Upper lobe of right lung (tissue), 1 donor: ENCODE measurements at places on chromosomes 2 and 18. TPM values are rescaled to one million over a fixed set of nuclear protein-coding genes. Genes with fewer than 3 reads are reported as not detected.

GRCh38 chr2:225002039-225002655 is 40.1 kb downstream of the DOCK10 start:
- H3K4me3 ChIP-seq = no peak overlapping the region
- H3K27me3 ChIP-seq = no peaks in the 10 kb centered on the region
- no peak for DNase-seq
- H3K27ac ChIP-seq = no peak overlapping the region
- no peaks in the 10 kb centered on the region for H3K4me1 ChIP-seq
- H3K36me3 ChIP-seq = no peaks in the 10 kb centered on the region

The ANKRD29 gene
- 72.0 TPM for total RNA-seq

DNA sequence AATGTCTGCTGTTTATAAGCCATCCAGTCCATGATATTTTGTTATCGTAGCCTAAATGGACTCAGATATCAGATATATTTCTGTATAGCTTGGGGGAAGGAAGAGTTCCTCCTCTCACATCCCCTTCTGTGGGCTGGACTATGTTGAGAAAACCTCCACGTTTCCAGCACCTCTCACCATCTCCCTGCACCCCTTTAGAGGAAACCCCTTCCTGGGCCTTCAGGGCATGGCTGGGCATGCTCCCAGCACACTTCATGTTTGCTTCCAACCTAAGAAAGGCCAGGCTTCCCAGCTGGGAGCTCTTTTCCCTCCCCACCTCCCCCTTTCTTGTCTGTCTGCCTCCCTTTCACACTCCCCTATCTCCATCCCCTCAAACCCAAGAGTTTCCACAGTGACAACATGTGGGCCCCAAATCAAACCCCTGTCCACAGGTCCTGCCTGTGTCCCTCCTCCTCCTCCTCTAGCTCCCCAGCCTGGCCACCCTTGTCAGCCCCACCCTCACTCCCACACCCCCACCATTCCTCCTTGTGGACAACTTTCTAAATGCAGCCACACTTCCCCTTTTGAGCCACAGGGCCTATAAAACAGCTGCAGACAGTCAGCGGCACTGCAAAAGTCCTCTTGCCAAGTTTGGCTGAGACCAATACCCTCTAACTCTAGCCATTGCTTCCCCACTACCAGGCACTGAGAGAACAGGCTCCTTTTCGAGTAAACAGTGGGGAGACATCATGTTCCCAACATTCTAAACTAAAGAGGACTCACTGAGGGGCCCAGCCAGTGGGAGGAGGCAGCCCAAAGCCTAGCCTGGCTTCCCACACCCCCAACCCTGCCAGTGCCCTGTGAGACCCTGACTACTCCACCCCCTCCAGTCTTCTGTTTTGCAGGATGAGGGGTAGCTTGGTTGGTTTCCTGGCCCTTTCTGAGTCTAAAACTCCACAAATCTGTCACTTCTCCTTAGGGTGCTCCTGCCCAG is 120.5 kb downstream of the ZFP36L2 start:
- no peak for DNase-seq

GRCh38 chr2:172540421-172540820 is 15.5 kb upstream of the PDK1 start:
- no peaks in the 10 kb centered on the region for H3K36me3 ChIP-seq
- H3K27ac ChIP-seq = no peak overlapping the region
- H3K4me3 ChIP-seq = no peak overlapping the region
- H3K27me3 ChIP-seq = no peaks in the 10 kb centered on the region
- H3K4me1 ChIP-seq = no peaks in the 10 kb centered on the region
- DNase-seq = no peak

The TTC32 gene
- total RNA-seq = 12.4 TPM

GRCh38 chr2:240557101-240557751 is 562 bp downstream of the ANKMY1 start:
- peaks cover 1% of the 10 kb centered on the region for H3K36me3 ChIP-seq
- H3K4me3 ChIP-seq = peak overlapping the region; percentile 45
- H3K27me3 ChIP-seq = no peaks in the 10 kb centered on the region
- DNase-seq = no peak

The TMEM17 gene
- total RNA-seq = 2.0 TPM

The MC4R gene
- total RNA-seq = not detected

GRCh38 chr2:156483741-156484173 is 47.6 kb downstream of the GPD2 start:
- H3K4me3 ChIP-seq = no peak overlapping the region
- H3K36me3 ChIP-seq = no peaks in the 10 kb centered on the region
- no peak for DNase-seq
- no peak overlapping the region for H3K27ac ChIP-seq
- no peaks in the 10 kb centered on the region for H3K27me3 ChIP-seq
- peaks cover 9% of the 10 kb centered on the region for H3K4me1 ChIP-seq

The ERFE gene
- total RNA-seq = not detected

DNA sequence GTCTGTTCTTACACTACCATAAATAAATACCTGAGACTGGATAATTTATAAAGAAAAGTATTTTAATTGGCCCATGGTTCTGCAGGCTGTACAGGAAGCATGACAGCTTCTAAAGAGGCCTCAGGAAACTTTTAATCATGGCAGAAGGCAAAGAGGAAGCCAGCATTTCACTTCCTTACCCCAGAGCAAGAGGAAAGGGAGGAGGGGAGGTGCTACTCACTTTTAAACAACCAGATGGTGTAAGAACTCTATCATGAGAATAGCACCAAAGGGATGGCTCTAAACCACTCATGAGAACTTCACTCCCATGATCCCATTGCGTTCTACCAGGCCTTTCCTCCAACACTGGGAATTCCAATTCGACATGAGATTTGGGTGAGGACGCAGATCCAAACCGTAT is 344.4 kb upstream of the SLC39A10 start:
- no peaks in the 10 kb centered on the region for H3K4me1 ChIP-seq
- H3K36me3 ChIP-seq = no peaks in the 10 kb centered on the region
- no peaks in the 10 kb centered on the region for H3K27me3 ChIP-seq
- no peak overlapping the region for H3K27ac ChIP-seq
- H3K4me3 ChIP-seq = no peak overlapping the region

The PELI1 gene
- 35.8 TPM for total RNA-seq

DNA sequence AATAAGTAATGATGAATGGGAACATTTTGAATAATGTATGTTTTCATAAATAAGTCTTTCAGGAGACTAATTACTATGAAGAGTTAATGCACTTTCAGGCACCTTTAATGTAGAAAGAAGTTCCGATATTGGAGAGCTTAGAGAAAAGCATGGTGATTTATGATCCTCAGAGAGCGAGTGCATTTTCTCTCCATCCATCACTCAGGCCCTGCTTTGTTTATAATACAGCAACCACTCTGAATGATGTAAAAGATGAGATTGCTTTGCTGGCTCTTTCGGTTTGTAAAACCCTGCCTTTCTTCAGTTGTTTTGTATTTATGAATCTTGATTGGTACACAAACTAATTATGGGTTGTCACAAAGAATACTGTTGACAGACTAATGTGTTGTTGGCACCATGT is 132.0 kb downstream of the NYAP2 start:
- no peak overlapping the region for H3K4me3 ChIP-seq
- H3K4me1 ChIP-seq = no peaks in the 10 kb centered on the region
- no peak for DNase-seq
- H3K27ac ChIP-seq = no peak overlapping the region
- H3K27me3 ChIP-seq = no peaks in the 10 kb centered on the region
- H3K36me3 ChIP-seq = no peaks in the 10 kb centered on the region

DNA sequence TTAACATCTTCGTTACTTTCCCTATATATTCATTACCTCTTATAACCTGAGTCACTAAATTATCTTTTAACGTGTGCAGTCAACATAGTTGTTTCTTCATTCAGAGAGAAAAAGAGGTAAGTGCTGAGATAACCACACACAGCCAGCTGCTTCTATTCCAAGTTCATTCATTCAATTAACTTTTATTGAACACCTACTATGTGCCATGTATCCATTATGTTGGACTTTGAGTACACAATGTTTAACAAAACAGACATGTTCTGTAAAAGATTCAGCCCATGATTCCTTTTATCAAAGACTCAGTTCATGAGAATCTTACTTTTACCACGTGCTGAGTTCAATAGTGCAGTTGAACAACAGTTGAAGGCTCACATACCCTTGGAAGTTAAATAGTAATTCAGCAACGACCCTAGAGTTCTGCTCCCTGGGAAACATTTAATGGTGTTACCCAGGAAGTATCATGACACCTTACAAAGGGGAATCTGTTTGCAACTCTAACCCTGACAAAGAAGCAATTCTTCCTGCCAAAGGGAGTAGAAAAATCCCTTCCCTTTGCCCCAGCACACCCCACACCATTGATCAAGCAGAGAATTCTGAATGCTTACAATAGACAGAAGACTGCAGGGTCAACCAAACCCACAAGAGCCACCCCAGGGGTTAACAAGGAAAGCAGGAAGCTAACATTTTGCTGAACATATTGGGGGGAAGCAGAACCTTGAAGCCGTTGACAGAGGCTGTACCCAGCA is 595.8 kb downstream of the STK39 start:
- no peaks in the 10 kb centered on the region for H3K27me3 ChIP-seq
- H3K4me1 ChIP-seq = no peaks in the 10 kb centered on the region
- H3K4me3 ChIP-seq = no peak overlapping the region
- no peak overlapping the region for H3K27ac ChIP-seq
- DNase-seq = no peak

The DUSP2 gene
- total RNA-seq = 4.4 TPM

The SLC8A1 gene
- 53.8 TPM for total RNA-seq

DNA sequence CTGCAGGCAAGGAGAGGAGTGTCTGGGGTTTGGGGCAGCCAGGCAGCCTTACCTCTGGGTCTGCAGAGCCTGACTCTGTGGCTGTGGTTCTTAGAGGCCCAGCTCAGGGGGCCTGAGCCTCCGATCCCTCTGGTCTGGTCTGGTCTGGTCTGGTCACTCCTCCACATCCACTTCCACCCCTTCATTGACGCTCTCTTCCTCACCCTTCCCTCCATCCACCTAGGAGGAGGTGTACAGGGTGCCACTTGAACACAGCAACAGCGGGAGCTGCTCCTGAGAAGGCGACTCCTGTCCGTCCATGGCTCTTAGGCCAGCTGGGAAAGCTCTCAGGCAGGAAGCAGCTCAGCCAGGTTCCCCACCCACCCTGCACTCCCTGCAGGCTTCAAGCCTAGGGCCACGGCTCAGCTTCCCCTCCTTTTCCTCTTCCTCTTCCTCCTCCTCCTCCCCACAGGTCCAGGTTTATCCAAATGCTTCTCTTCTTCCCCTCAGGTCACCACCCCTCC is 16.9 kb downstream of the GPR55 start:
- no peaks in the 10 kb centered on the region for H3K4me1 ChIP-seq
- no peaks in the 10 kb centered on the region for H3K36me3 ChIP-seq
- H3K27ac ChIP-seq = no peak overlapping the region
- H3K27me3 ChIP-seq = no peaks in the 10 kb centered on the region

GRCh38 chr18:75162467-75162866 is 46.5 kb downstream of the PTGR3 start:
- H3K27ac ChIP-seq = no peak overlapping the region
- H3K4me1 ChIP-seq = no peaks in the 10 kb centered on the region
- no peak overlapping the region for H3K4me3 ChIP-seq
- H3K36me3 ChIP-seq = no peaks in the 10 kb centered on the region

DNA sequence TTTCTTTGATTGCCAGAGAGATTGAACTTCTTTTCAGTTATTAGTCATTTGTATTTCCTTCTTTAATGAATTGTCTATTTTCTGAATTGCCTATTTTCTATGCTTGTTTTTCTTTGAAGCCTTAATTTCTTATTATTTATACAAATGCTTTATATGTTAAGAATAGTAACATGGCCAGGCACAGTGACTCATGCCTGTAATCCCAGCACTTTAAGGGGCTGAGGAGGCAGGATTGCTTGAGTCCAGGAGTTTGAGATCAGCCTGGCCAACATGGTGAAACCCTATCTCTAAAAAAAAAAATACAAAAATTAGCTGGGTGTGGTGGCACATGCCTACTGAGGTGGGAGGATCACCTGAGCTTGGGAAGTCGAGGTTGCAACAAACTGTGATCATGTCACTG is 4.7 kb upstream of the RAB11FIP5 start:
- H3K27me3 ChIP-seq = no peaks in the 10 kb centered on the region
- no peak for DNase-seq
- no peak overlapping the region for H3K27ac ChIP-seq
- H3K4me3 ChIP-seq = no peak overlapping the region

DNA sequence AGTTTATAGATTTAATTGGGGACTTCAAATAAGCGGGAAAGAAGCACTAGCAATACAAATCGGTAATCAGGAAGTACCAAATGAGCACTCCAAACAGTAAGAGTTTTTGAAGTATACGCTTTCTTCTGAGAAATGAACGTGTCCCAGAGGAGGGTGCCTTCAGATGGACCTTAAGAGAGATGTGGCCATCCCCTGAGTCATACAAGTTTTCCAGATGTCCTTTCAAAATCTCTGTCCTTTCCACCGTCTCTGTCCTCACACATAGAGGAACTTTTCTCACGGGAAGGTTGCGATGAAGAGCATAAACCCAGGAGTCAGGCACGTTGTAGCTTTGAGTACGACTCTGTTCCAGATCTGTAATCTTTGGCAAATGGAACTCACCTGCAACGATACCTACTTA is 1.7 kb upstream of the SMAD2 start:
- no peaks in the 10 kb centered on the region for H3K36me3 ChIP-seq
- no peaks in the 10 kb centered on the region for H3K27me3 ChIP-seq
- H3K4me3 ChIP-seq = peak overlapping the region; percentile 78
- peak overlapping the region; percentile 97 for H3K27ac ChIP-seq
- H3K4me1 ChIP-seq = peaks cover 28% of the 10 kb centered on the region
- DNase-seq = no peak

The PHLPP1 gene
- total RNA-seq = 11.9 TPM

The CCDC102B gene
- 43.7 TPM for total RNA-seq

The NPPC gene
- not detected for total RNA-seq

The CXCR4 gene
- 45.2 TPM for total RNA-seq

GRCh38 chr2:33121925-33122324 is 175.2 kb downstream of the LTBP1 start:
- no peaks in the 10 kb centered on the region for H3K4me1 ChIP-seq
- H3K36me3 ChIP-seq = no peaks in the 10 kb centered on the region
- no peaks in the 10 kb centered on the region for H3K27me3 ChIP-seq
- no peak overlapping the region for H3K27ac ChIP-seq
- DNase-seq = no peak

- DNase-seq = no peak
- no peak overlapping the region for H3K27ac ChIP-seq
- H3K4me1 ChIP-seq = no peaks in the 10 kb centered on the region
- no peaks in the 10 kb centered on the region for H3K36me3 ChIP-seq
- H3K4me3 ChIP-seq = no peak overlapping the region
Measured at GRCh38 chr2:39685126-39685525, 19.4 kb downstream of the TMEM178A start.
